Activated naive CD4-positive, alpha-beta T cell treated with anti-CD3 and anti-CD28 coated beads, Interleukin-2, amount 50 U/mL, for 72 hours (primary cell): ENCODE measurements at places on chromosomes 3 and 15. TPM values are rescaled to one million over a fixed set of nuclear protein-coding genes. Genes with fewer than 3 reads are reported as not detected.

DNA sequence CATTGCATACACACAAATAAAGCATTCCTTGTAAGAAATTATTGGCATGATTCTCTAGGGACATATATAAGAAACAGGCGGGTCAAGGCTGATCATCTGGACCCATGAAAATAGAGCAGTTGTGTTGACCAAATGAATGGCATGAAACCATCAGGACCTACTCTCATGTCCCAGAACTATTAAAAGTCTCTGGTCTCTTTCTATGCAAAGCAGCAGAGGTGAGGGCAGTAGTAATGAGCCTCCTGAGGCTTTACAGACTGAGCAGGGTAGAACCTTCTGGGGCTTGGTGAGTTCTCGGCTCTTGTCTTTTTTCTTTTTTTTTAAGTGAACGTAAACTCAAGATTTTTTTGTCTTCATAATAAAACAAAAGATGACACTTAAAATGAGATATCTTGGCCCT lies 9.3 kb downstream of the GLDN start:
- no peak for DNase-seq

Gene MASP1
- not detected for total RNA-seq

Gene LRTM1
- not detected for total RNA-seq

Gene CADM2
- total RNA-seq = not detected

- DNase-seq = no peak
These were observed 115.6 kb downstream of the NLGN1 start for GRCh38 chr3:173513123-173513522.

GRCh38 chr3:42996633-42997075 lies 17.5 kb downstream of the GASK1A start:
- no peak for DNase-seq

DNA sequence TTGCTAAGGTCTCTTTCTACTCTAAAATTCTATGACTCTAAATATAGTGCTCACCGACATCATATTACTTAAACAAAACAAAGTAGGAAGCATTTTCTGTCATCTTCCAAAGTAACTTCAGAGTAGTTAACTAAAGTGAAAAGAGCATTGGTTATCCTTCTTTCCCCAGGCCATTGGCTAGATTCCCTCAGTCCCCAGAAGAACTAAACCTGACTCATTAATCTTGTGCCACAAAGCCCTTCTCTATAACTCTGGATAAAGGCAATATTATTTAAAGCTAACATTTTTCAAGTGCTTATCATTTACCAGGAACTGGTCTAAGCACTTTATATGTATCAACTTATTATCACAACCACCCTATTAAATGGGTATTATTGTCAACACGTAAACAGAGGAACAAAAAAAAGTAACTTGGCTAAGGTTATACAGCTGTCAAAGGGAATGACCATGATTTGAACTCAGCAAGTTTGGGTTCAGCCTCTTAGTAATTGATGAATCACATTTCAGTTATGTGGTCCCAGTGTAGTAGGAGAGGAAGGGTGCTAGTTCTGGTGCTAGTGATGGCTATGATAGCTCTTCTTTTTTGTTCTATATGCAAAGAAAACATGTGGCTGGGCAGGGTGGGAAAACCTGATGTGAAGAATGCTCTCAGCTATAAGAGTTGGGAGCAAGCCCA lies 304.9 kb downstream of the FGF12 start:
- DNase-seq = no peak

GRCh38 chr3:177906578-177907229 lies 629.5 kb upstream of the KCNMB2 start:
- DNase-seq = no peak

GRCh38 chr15:41839781-41840491 lies 1.3 kb downstream of the PLA2G4B start:
- DNase-seq = no peak

GRCh38 chr3:39346785-39347585 lies 17.5 kb downstream of the CCR8 start:
- no peak for DNase-seq

Gene GPR171
- total RNA-seq = 31.2 TPM

GRCh38 chr15:25406846-25407245 lies 32.0 kb downstream of the UBE3A start:
- DNase-seq = no peak

DNA sequence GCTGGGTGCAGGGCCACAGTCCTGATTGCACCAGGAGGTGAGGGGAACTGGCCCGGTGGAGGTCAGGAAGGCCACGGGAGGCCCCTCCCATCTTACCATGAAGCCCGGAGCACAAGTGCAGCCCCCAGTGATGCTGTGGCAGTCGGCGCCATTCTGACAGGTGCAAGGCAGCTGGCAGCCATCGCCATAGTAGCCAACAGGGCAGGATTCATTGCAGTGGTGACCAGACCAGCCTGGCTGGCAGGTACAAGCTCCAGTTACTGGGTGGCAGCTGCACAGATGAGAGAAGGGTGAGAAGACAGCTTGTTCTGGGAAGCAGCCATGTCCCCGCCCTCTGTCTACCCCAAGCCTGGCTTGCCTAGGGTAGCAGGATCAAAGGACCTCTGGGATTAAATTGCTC lies 88.2 kb downstream of the RAB11A start:
- no peak for DNase-seq

Gene AP3B2
- 1.4 TPM for total RNA-seq

GRCh38 chr15:99614749-99615288 lies 49.0 kb downstream of the MEF2A start:
- no peak for DNase-seq

Gene CLDN1
- total RNA-seq = 11.4 TPM

Gene DCLK3
- not detected for total RNA-seq

Gene LRIG1
- 28.2 TPM for total RNA-seq
